Fibroblast of skin of back (primary cell): ENCODE measurements at places on chromosomes 6 and 20.

GRCh38 chr6:36847152-36847551 is 7.9 kb upstream of the CPNE5 start:
- no peak for DNase-seq

- peak; percentile 1 for DNase-seq
Observed at GRCh38 chr6:62775427-62776022, 435.7 kb upstream of the FKBP1C start.

GRCh38 chr20:20362774-20363433 is 5.0 kb upstream of the INSM1 start:
- DNase-seq = no peak

DNA sequence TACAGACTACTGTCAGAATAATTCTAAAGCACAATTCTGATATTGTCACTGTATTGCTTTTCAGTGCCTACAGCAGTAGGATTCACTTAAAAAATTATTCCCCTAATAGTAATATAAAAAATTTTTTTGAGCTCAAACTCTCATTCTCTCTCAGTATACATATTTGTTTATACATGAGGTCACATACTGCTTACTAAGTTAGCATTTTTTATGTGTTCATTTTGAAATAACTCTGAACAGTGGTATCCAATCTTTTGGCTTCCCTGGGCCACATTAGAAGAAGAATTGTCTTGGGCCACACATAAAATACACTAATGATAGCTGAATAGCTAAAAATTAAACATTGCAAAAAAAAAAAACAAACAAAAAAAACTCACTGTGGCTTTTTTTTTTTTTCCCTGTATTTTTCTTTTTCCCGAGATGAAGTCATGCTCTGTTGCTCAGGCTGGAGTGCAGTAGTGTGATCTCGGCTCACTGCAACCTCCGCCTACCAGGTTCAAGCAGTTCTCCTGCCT is 38.6 kb downstream of the ASXL1 start:
- DNase-seq = no peak

- peak; percentile 71 for DNase-seq
Observed at GRCh38 chr6:1524040-1524480, 85.7 kb upstream of the FOXC1 start.

GRCh38 chr20:51456511-51457509 is 85.7 kb downstream of the NFATC2 start:
- peak; percentile 97 for DNase-seq

- peak; percentile 57 for DNase-seq
Observed at GRCh38 chr6:33207552-33208090, 679 bp upstream of the RING1 start.

- no peak for DNase-seq
Observed at GRCh38 chr6:8858854-8859331, 423.5 kb upstream of the SLC35B3 start.

DNA sequence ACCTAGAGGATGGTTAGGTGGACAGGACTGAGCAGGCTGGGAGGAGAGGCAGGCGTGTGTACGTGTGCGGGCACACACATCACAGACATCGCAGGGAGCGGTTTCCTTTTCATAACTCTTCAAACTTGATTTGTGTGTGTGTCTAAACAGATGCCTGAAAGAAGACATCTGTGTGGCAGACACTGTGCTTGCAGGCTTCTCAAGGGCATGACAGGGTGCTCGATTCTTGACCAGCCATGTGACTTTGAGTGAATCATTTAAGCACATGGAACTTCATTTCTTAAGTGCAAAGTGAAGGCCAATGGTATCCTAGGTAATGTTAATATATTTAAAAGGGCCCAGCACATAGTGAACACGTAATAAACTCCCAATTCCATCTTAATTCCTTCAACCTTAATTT is 186.5 kb downstream of the SCP2D1 start:
- no peak for DNase-seq
